Brain microvascular endothelial cell (primary cell): ENCODE measurements at places on chromosomes 13 and 19.
A peak's percentile ranks its signal among the peaks of the same experiment; 100 is the strongest.

- DNase-seq: no peak
These were observed 4.4 kb downstream of the AKT2 start for GRCh38 chr19:40280608-40281221.

GRCh38 chr13:27593267-27593666 is 27.1 kb downstream of the LNX2 start:
- no peak for DNase-seq

DNA sequence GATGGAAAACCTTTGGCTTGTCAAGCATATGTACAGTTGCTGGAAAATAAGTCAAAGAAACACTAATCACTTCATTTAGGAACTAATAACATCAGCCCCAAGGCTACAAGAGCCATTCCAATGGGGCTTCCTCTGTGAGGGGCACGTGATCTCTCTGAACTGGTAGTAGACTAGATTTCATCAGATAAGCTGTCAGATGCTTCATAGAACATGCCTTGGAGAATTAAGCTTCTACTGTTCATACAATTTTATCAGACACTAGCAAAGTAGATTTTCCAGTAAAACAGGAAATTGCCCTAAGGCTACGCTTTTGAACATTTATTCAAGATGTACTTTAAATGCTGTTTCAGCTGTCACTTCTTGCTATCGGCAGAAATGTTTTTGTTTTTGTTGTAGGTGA is 107.8 kb downstream of the EDNRB start:
- DNase-seq: no peak

DNA sequence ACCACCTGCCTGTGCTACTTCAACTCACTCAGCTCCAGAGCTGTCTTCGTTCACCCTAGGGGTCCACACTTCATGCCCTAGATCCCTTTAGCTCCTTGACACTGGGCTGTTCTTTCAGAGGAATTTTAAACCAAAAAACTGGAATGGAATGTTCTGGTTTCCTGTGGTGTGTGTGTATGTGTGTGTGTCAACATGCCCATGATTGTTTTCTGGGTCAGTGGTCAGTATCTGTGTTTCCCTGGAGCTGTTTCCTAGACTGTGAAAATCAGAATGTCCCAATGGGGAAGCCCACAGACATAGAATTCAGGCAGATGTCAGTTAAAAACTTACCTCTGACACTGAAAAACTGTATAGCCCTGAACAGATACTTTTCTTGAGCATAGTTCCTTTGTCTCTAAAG is 1.3 kb downstream of the PMIS2 start:
- peak; percentile 4 for DNase-seq

GRCh38 chr13:46076827-46077226 is 24.3 kb upstream of the ZC3H13 start:
- no peak for DNase-seq

DNA sequence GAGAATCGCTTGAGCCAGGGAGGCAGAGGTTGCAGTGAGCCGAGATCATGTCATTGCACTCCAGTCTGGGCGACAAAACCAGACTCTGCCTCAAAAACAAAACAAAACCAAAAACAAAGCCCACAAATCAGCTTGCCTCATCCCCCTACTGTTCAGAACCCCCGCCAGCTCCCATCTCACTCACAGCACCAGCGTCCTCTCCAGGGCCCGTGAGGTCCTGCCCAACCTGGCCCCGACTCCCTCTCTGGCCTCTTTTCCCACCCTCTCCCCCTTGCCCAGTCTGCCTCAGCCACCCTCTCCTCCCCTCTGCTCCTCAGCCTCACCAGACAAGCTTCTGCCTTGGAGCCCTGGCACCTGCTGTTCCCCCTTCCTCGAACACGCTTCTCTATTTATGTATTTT is 3.8 kb downstream of the SLC8A2 start:
- DNase-seq: no peak

DNA sequence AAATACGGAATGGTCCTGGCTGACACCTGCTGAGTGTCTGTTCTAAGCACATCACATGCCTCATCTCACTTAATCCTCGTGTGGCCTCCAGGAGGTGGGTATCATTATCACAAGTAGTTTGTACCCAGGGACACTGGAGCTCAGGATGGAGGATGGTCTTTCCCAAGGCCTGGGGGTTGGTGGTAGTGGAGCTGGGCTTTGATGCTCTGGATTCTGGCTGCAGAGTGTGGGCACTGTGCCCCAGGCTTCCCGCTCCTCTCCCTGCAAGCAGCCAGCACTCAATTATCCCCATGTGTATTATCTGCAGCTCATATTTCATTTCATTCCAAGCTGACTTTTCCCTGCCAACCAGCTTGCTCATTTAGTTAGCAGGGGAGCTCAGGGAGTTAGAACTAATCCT is 52.1 kb downstream of the SIAH3 start:
- no peak for DNase-seq

- no peak for DNase-seq
These were observed 15.5 kb upstream of the MYH14 start for GRCh38 chr19:50187937-50188336.

GRCh38 chr19:19226204-19226603 is 14.4 kb downstream of the NCAN start:
- no peak for DNase-seq

DNA sequence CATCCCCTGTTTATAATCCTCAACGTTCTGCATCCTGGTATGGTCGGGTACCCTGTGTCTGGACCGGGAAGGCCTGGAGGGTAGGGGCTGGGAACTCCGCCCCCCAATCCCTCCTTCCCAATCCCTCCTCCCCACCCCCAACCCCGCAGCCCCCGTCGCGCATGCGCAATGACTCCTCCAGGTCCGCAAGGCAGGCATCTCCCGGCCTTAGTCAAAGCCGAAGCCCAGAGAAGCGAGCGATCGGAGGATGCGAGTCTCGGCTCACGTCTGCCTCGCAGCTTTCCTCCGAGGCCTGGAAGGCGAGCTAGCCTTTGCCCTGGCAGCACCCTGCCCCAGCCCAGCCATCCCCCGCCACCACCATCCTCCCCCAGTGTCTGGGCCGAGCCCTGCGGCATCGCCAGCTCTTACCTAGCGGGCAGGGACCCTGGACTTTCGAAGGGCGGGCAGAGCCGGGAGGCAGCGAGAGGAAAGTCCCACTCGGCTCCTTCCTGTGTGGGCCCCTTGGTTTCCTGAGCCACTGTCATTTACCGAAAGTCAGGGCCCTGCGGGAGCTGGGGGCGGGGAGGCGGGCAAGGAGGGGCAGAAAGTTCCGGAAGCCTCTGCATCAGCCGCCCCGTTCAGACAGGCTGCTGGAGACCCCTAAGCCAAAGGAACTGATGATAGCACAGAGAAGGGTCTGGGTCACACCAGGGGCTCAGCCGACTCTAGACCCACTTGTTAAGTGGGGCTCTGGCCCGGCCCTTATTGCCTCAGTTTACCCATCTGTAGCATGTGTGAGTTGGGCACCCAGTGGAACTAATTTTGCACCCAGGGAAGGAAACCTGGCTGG is at the start of gene JAK3:
Gene JAK3 (minus strand): TSS at position 445 of the 829 bp plus-strand sequence. CDS start 3,565 bp downstream, outside the sequence.
- peak; percentile 48 for DNase-seq

DNA sequence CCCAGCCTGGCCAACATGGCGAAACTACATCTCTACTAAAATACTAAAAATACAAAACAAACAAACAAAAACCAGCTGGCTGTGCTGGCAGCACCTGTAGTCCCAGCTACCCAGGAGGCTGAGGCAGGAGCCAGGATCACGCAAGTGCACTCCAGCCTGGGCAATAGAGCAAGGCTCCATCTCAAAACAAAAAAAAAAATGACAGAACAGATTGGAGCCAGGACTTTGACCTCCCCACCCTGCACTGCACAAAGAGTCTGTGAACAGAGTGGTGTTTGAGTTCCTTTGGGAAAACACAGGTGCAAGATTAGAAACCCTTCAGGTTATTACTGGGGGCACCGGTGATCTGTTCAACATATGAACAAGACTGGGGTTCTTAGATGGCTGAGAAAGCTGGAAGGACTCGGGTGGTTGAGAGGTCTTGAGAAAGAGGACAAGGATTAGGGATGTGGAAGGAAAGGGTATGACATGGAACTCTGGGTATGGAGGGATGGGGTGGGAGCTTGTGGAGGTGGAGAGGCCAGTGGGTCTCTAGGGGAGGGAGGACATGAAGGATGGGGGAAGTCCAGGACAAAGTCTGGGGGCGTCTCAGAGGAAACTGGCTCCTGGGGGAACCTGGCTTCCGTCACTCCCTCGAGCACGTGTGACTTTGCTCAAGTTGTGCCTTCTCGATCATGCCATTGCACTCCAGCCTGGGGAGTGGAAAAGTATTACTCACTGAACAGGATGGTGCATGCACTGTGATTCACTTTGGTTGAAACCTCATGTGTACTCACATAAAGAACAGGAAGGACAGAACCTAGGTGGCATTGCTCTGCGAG is 25.9 kb downstream of the RCN3 start:
- peak; percentile 72 for DNase-seq

DNA sequence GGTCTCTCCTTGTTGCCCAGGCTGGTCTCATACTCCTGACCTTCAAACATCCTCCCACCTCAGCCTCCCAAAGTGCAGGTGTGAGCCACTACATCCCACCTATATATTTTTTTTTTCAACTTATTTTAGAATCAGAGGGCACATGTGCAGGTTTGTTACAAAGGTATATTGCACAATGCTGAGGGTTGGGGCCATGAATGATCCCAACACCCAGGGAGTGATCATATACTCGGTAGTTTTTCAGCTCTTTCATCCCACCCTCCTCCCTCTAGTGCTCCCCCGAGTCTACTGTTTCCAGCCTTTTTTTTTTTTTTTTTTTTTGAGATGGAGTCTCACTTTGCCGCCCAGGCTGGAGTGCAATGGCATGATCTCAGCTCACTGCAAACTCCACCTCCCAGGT is 38.4 kb upstream of the ADGRE1 start:
- DNase-seq: no peak

- no peak for DNase-seq
These were observed 59.8 kb upstream of the RFC3 start for GRCh38 chr13:33758113-33758512.

DNA sequence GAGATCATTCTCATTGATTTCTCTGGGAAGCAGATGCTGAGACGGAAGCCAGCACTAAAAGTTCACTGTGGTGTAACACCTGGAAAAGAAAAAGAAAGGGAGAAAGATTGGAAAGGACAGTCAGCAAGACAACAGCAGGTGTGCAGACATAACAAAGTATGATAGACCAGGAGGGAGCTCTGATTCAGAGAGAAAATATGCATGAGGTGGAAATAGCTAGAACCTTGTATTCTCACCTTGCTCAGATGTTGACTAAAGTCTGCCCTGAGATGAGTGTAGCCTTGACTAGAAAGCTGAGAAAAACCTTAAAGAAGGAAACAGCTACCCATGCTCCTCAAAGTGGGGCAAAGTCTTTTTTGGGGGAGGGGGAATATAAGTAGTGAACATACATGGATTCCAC is 1711.8 kb downstream of the EFNB2 start:
- no peak for DNase-seq

GRCh38 chr19:3784607-3785450 is 1.4 kb downstream of the MATK start:
- DNase-seq: no peak

DNA sequence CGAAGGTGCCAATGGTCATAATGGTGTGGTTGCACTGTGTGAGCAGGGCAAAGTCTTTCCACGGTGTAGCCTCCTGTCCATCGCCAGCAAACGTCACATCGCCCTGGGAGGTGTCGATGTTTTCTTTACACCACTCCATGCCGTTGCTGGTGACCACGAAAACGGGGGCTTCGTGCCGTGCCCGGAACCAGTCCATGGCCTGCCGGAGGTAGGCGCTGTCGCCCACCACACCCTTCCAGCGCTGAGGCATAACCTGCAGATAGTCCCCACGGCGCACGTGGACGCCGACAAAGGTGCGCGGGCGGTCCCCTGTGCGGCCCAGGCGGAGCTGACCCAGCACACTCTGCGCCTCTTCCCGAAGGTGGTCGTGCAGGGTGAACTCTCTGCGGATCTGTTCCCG is 2.1 kb downstream of the FUT1 start:
- no peak for DNase-seq

- DNase-seq: peak; percentile 61
These were observed 6.5 kb downstream of the KCNN4 start for GRCh38 chr19:43774103-43774939.

GRCh38 chr13:35016362-35017112 is 74.5 kb downstream of the NBEA start:
- no peak for DNase-seq

DNA sequence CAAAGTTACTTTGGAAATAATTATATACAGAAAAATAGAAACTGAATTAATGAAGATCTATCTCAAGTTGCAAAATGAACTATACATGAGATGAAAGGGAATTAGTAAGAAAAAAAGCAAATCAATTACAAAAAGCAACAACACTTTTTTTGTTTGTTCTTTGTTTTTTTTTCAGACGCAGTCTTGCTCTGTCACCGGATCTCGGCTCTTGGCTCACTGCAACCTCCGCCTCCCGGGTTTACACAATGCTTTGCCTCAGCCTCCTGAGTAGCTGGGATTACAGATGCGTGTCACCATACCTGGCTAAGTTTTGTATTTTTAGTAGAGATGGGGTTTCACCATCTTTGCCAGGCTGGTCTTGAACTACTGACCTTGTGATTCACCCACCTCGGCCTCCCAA is 2.2 kb downstream of the ZNF415 start:
- no peak for DNase-seq

GRCh38 chr13:112851107-112852038 is 117.6 kb upstream of the MCF2L start:
- no peak for DNase-seq

DNA sequence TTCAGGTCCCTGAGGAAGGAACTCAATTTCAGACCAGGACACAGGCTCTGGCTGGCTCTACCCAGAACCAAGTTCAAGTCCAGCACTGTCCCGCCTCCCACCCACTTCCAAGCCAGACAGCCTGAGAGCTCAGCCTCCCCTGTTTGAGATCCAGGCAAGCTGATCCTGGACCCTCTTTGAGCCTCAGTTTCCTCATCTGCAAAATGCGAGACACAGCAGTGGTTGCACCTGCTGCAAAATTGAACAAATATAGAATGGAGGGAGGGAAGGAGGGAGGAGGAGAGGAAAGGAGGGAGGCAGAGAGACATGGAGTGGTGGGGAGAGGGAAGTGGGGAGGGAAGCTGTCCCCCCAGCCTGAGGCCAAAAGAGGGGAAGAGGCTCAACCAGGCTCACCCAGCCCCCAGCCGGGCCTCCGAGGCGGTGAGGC is 751 bp downstream of the TMEM221 start:
- DNase-seq: no peak

DNA sequence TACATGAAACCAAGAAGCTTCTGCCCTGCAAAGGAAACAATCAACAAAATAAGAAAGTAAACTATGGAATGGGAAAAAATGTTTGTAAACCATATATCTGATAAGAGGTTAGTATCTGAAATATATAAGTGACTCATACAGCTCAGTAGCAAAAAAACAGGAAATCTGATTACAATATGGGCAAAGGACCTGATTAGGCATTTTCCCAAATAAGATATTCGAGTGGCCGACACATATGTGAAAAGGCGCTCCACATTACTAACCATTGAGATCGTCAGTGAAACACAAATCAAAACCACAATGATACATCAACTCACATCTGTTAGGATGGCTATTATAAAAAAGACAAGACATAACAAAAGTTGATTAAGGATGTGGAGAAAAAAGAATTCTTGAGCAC is 2818.6 kb upstream of the PCDH20 start:
- DNase-seq: peak; percentile 73

DNA sequence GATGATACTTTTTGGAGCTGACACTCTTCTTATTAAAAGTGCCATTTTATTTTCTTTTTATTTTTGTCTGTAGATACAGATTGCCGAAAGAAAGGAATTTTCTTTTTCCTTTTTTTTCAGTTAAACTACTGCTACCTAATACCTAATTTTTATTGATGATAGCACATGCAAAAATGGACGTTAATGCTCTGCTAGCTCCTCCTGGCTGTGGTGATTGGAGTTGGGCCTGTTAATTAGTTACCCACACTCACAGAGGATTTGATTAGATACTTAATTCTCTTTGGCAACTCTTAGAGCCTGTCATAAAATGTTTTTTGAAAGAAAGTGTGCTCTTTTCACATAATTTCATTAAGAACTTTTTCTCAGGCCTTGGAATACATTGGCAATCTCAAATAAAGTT is 366.8 kb downstream of the DCT start:
- no peak for DNase-seq
